Activated effector memory CD4-positive, alpha-beta T cell treated with anti-CD3 and anti-CD28 coated beads, Interleukin-2, amount 50 U/mL, for 16 hours (primary cell): ENCODE measurements at places on chromosomes 2 and 18.

GRCh38 chr18:67467188-67467587 lies 49.3 kb downstream of the DSEL start:
- DNase-seq: no peak

- no peak for DNase-seq
Measured at GRCh38 chr2:226839951-226840350, 4.1 kb downstream of the RHBDD1 start.

DNA sequence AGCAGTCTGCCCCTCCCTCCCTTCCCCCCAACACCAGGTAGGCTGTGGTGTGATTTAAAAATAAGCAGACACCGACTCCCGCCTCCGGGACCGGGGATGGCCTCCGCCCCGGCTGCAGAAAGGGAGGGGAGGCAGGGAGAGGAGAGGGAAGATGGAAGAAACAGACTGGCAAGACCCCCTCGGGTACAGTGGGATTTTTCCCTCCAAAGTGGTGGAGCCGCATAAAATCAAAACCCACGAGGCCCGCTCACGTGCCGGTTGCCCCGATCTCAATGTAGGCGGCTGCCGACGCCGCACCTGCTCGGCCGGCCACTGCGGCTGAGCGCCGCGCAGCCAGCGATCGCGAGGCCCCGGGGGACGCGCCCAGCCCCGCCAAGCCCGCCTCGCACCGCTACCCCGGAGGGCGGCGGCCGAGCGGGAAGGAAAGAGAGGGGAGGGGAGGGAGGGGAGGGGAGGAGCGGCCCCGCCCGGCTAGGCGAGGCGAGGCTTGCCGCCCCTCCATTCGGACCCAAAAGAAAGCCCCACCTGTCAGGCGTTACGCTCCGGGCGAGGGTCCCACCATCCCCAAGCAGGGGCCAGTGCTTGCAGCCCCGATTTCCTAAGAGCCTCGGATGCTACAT lies 811 bp downstream of the ADD2 start:
- no peak for DNase-seq

- DNase-seq: no peak
Measured at GRCh38 chr2:80086831-80087230, 217.7 kb downstream of the LRRTM1 start.

- DNase-seq: no peak
Measured at GRCh38 chr2:164794016-164794415, 47.6 kb downstream of the COBLL1 start.
